ENCODE measurements at places on chromosomes 5 and 9.

- no peak for DNase-seq
Observed at GRCh38 chr9:134604834-134605233, 36.8 kb upstream of the COL5A1 start.

DNA sequence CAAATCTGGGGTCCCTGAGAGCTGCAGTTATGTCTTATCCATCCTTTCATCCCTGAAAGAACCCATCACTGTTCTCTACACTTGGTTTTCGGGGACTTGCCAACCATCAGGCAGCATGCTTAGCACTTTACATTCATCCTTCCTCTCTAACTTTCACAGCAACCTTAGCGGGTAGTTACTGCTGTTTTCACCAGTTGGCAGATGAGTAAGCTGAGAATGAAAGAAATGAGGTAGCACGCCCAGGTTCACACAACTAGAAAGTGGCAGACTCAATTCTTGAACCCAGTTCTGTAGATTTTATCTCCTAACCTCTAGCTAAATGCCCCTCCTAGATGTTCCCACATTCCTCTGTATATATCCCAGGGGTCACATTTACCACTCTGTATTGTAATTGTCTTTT lies 342.0 kb upstream of the WWC1 start:
- no peak for DNase-seq

DNA sequence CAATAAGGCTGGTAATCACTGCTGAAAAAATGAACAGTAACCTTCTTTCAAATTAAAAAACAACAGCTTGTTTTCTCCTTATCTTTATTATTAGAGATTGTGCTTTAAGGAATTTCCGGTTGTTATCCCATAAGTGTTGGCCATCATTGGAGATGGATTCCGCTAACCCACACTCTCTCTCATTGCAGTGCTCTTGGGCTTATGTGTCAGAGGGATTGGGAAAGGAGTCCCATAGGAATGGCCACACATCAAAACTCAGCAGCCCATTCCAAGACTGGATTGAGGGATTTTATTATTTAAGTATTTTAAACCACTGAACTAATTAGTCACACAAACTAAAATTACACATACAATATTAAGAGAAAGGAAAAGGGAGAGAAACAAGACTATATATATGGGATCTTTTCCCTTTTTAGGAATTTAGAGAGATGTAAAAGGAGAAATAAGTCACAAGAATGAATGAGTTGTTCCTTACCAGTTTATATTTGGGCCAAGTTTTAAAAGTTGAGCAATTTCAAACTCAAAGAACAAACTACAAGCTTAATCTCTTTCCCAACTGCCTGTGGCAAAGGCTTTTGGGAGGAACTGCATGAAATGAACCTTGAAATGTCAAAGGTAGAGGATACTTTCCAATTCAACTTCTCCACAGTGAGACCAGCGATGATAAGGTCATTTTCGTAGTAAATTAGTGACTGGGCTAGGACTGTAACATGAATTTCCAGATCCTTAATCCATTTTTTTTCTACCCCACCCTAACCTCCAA lies 2.4 kb downstream of the SPINK6 start:
- DNase-seq: no peak

DNA sequence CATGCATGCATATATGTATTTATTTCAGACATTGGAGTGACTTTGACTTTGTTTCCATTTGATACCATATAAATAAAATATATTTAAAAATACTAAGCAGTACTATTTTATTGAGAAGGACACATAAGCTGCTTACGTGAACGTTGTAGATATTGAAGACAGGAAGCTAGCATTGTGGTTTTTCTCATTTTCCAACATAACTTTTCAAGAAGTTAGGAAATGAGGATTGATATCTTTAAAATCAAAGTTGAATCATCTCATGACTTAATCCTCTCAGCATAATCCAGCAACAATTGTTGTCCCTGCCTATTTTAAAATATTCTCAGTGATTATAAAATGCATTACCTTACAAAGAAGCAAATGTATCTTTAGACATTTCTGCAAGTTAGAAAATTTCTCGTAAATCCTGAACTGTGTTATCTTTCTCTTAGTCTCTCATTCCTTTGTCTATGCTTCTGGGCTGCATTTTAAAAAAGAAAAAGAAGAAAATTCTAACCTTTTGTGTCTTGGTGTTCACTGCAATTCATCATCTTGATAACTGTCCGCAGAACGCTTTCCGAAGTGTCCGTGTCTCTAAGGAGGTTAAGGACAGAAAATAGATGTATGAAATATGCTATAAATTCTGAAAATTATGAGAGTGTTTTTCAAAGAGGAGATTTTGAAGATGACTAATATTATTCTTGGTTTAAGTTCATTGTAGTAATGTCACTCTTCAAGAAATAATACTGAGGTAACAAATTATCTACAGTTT lies 1089.9 kb upstream of the CDH6 start:
- no peak for DNase-seq
